ENCODE measurements at places on chromosomes 6 and 20.

GRCh38 chr20:51720384-51720783 lies 47.8 kb downstream of the ATP9A start:
- no peak for DNase-seq
- peaks cover 8% of the 10 kb centered on the region for H3K4me1 ChIP-seq
- no peak overlapping the region for H3K27ac ChIP-seq
- H3K36me3 ChIP-seq = no peaks in the 10 kb centered on the region
- no peak overlapping the region for H3K4me3 ChIP-seq

DNA sequence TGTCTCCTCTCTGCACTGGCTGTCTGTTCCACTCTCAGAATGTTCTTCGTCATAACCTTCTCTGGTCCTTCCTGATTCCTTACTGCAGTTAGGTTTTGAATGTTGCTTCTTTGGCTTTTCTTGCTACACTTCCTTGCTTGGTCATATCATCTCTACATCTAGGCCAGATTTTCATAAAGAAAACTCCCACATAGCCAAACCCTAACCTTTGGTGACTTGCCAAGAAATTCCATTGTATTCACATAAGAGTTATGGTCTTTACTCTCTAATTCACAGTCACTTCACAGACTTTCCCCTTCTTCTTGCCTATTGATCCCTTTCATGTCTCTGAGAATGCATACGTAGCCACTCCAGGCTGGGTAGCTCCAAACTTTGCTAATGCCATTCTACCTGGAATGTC lies 41.9 kb upstream of the SIM1 start:
- H3K27me3 ChIP-seq = no peaks in the 10 kb centered on the region
- H3K36me3 ChIP-seq = peaks cover 28% of the 10 kb centered on the region

GRCh38 chr6:44126320-44127149 lies 717 bp downstream of the MRPL14 start:
- peak overlapping the region; percentile 83 for H3K4me3 ChIP-seq
- H3K36me3 ChIP-seq = peaks cover 22% of the 10 kb centered on the region
- no peaks in the 10 kb centered on the region for H3K27me3 ChIP-seq
- DNase-seq = peak; percentile 83
- peaks cover 48% of the 10 kb centered on the region for H3K4me1 ChIP-seq

DNA sequence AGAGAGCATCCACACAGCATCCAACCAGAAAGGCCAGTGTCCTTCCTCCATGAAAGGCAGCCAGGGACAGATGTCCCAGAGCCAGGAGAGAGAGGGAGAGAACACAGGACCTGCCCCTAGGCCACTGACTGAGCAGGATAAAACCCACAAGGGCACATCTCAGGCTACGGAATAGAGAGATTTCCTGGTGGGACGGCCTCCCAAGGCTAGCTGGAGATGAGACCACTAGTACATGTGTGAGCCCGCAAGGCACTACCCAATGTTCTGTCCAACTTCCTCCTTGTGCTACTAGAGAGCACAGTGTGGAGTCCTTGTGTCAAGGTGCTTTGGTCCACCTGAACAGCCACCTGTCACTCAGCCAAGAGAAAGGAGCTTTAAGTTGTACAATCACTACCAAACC lies 44.2 kb downstream of the PLCG1 start:
- no peak overlapping the region for H3K27ac ChIP-seq
- H3K36me3 ChIP-seq = peaks cover 5% of the 10 kb centered on the region
- no peak overlapping the region for H3K4me3 ChIP-seq
- peaks cover 14% of the 10 kb centered on the region for H3K4me1 ChIP-seq
- no peaks in the 10 kb centered on the region for H3K27me3 ChIP-seq
- no peak for DNase-seq

DNA sequence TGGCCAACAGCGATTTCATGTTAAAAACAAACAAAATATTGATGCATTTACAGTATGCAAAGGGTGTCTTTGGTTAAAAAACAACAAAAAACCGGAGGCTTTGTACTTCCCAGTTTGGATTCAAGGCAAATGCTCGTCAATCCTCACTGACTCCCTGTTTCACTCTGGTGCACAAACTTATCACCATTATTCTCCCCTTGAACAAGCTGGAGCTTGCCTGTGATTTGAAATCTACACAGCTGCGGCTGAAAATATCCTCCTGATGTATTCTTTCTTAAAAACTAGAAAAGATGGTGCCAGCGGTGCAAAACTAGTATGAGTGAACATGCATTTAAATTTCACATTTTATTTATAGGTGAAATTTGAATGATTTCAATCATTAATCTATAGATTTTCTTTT lies 3.3 kb downstream of the PERP start:
- no peak for DNase-seq
- H3K4me1 ChIP-seq = peaks cover 8% of the 10 kb centered on the region
- no peak overlapping the region for H3K4me3 ChIP-seq
- peaks cover 49% of the 10 kb centered on the region for H3K27me3 ChIP-seq
- no peak overlapping the region for H3K27ac ChIP-seq
- no peaks in the 10 kb centered on the region for H3K36me3 ChIP-seq

DNA sequence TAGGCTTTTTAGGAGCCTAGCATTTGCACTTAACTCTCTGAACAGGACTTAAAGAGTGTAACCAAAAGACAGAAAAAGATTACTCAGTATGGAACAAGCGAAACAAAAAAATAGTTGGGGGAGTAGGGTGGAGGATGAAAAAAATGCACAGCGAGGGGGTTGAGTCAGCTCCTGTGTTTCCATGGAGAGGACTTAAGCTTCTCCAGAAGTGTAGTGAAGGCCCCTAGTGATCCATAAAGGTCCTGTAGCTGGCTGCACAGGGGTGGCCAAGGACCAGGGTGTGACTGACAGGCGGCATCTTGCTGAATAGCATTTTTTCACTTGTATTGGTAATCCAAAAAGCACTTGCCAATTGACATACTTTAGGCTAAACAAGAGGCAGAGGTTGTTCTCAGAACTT lies 533.9 kb downstream of the RFPL4B start:
- H3K4me1 ChIP-seq = no peaks in the 10 kb centered on the region
- no peak overlapping the region for H3K4me3 ChIP-seq
- DNase-seq = no peak
- H3K36me3 ChIP-seq = no peaks in the 10 kb centered on the region

DNA sequence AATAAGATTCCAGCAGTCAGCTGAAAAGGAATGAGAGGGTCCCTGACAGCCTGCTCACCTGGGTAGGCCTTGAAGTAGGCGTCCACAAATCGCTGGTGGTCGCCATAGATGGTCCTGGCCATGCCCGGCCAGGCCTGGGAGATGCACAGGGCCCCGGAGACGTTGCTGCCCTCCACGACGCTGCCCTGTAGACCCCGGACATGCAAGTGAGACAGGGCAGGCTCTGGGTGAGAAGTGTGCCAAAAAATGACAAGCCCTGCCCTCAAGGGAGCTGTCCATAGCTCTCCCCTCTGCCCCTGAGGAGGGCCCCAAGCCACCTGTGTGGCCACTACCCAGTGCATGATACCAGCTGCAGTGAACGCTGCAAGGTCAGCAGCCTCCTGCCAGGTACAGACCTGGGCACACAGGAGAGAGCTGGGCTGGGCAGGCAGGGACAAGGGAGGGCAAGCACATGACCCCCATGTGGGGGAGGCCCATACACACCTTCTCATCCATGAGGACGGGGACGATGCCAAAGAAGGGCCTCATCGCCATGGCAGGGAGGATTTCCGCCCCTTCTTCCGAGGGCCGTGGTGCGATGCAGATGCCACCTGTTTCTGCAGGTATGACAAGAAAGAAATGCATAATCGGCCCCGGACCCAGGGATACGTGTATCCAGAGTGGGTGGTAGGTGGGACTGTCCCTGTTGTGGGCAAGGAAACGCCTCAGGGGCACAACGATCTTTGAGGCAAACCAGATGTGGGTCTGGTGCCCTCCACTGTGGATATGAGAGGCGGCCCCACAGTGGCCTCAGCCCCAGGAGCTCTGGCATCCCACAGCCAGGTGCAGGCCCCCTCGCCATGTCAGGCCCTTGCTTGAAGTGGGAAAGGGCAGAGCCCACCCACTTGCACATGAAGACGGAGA lies 21.2 kb upstream of the APMAP start:
- H3K4me1 ChIP-seq = no peaks in the 10 kb centered on the region
- no peaks in the 10 kb centered on the region for H3K27me3 ChIP-seq
- H3K27ac ChIP-seq = no peak overlapping the region
- H3K4me3 ChIP-seq = no peak overlapping the region
- no peak for DNase-seq
- H3K36me3 ChIP-seq = peaks cover 4% of the 10 kb centered on the region

DNA sequence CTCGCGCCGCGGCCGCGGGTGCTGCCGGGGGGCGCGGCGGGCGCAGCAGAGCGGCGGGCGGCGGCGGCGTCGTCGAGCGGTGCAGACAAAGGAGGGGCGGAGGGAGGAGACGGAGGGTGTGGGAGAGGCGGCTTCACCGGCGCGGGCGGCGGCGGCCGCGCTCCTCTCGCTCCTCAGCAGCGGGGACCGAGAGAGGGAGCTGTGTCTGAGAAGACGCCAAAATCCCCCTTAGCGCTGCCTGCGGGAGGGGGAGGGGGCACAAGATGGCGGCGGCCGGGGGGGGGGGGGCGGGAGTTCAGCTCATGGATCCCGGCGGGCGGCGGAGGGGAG lies 296 bp downstream of the ADNP start:
- H3K27me3 ChIP-seq = no peaks in the 10 kb centered on the region
- no peak for DNase-seq
- peak overlapping the region; percentile 95 for H3K27ac ChIP-seq
- peak overlapping the region; percentile 85 for H3K4me3 ChIP-seq
- H3K4me1 ChIP-seq = peaks cover 41% of the 10 kb centered on the region

GRCh38 chr6:107756660-107757355 lies 67.3 kb downstream of the SCML4 start:
- no peak overlapping the region for H3K4me3 ChIP-seq
- H3K36me3 ChIP-seq = peaks cover 29% of the 10 kb centered on the region
- H3K4me1 ChIP-seq = peaks cover 29% of the 10 kb centered on the region
- no peak overlapping the region for H3K27ac ChIP-seq

DNA sequence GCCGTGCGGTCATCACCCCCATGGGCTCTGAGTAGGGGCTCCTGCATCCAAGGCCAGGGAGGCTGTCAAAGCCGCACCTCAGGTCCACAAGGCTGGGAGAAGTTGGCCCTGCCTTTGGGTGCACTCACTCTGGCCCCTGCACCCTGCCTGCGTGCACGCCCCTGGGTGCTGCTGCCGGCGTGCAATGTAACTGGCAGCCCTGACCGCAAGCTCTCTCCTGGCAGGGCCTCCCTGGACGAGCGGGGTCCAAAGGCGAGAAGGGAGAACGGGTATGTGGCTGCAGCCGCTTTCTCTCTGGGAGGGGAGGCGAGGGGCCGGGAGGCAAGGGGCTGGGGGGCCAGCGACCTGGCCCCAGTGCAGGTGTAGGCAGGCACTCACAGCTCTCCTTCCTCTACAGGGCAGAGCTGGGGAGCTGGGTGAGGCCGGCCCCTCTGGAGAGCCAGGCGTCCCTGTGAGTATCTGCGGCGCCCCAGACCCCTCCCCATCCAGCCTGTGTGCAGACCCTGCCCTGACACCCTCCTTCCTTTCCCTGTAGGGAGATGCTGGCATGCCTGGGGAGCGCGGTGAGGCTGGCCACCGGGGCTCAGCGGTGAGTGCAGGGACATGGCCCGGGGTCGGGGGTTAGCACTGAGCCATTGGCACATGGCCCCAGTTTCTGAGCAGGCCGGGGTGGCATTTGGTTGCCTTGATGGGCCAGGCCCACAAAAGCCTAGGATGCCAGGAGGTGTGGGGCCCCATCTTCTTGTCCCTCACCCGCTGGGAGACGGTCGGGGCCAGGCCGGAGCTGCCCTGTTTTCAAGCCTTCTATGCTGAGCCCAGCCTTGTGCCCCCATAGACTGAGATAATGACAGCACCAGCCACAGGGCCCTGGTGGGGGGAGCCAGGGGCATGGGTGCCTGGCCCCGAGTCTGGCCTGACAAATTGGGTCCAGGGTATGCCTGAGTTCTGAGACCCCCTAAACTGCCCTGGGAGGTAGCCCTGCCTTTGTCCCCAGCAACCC lies 12.7 kb downstream of the COL9A3 start:
- no peak for DNase-seq
- no peaks in the 10 kb centered on the region for H3K36me3 ChIP-seq
- H3K27ac ChIP-seq = no peak overlapping the region

DNA sequence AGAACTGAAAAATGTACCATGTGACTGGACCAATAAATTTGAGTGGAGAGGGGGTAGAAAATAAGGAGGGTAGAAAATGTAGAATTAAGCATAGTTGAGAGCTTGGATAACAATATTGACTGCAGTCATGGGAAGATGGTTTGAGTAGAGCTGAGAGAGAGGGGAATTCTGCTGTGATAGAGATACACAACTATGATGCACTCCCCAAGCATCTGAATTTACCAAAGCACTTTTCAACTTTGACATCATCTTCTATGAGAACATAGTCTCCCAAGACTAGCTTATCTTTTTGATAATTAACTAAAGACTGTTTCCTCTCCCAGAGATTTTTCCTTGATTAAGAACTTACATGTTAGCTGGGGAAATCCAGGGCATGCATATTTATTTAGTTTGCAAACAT lies 103.1 kb downstream of the TNFRSF21 start:
- H3K27ac ChIP-seq = no peak overlapping the region
- no peaks in the 10 kb centered on the region for H3K36me3 ChIP-seq
- DNase-seq = no peak
- no peaks in the 10 kb centered on the region for H3K27me3 ChIP-seq
- H3K4me1 ChIP-seq = peaks cover 17% of the 10 kb centered on the region
- H3K4me3 ChIP-seq = no peak overlapping the region

DNA sequence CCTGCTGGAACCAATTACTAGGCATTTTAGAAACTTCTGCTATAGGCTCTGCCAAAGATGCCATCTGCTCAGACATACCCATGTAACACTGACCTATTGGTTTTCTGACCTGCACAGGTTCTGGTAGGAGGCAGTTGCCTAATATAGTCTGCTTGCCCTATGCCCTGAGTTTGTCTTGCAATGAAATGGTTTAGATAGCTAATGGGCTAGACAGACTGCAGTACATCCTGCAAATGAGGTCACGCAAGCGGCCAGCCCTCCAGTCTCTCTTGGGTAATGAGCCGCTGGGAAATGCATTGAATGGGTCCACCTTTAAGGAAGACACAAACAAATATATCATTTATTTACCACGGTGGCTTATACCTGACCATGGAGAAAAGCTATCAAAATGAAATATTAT lies 90.6 kb upstream of the B3GAT2 start:
- no peak for DNase-seq
- H3K36me3 ChIP-seq = no peaks in the 10 kb centered on the region
- no peak overlapping the region for H3K4me3 ChIP-seq
- H3K4me1 ChIP-seq = no peaks in the 10 kb centered on the region

DNA sequence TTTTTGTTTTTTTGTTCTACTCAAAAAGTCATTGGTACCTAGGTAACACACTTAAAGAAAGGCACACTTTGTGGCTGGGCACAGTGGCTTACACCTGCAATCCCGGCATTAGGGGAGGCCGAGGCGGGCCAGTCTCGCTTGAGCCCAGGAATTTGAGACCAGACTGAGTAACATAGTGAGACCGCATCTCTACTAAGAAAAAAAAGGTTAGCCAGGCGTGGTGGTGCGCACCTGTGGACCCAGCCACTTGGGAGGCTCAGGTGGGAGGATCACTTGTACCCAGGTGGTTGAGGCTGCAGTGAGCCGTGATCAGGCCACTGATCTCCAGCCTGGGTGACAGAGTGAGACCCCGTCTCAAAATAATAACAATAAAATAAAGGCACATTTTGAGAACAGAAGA lies 67.4 kb upstream of the BHLHE23 start:
- DNase-seq = no peak
- H3K4me1 ChIP-seq = peaks cover 1% of the 10 kb centered on the region
- no peak overlapping the region for H3K27ac ChIP-seq
- H3K4me3 ChIP-seq = no peak overlapping the region

- H3K4me3 ChIP-seq = no peak overlapping the region
- H3K4me1 ChIP-seq = no peaks in the 10 kb centered on the region
These were observed 56.9 kb upstream of the FOXP4 start for GRCh38 chr6:41489120-41489851.

GRCh38 chr20:8244637-8245036 lies 112.6 kb downstream of the PLCB1 start:
- no peak for DNase-seq
- H3K36me3 ChIP-seq = no peaks in the 10 kb centered on the region
- H3K4me1 ChIP-seq = no peaks in the 10 kb centered on the region
- no peaks in the 10 kb centered on the region for H3K27me3 ChIP-seq

Data from activated naive CD8-positive, alpha-beta T cell treated with anti-CD3 and anti-CD28 coated beads for 36 hours (primary cell).